ENCODE measurements at places on chromosomes 13 and 19.

- no peak for DNase-seq
These were observed 37.4 kb downstream of the GNG7 start for GRCh38 chr19:2665103-2665502.

- no peak for DNase-seq
These were observed 1.1 kb upstream of the MED26 start for GRCh38 chr19:16628984-16629691.

DNA sequence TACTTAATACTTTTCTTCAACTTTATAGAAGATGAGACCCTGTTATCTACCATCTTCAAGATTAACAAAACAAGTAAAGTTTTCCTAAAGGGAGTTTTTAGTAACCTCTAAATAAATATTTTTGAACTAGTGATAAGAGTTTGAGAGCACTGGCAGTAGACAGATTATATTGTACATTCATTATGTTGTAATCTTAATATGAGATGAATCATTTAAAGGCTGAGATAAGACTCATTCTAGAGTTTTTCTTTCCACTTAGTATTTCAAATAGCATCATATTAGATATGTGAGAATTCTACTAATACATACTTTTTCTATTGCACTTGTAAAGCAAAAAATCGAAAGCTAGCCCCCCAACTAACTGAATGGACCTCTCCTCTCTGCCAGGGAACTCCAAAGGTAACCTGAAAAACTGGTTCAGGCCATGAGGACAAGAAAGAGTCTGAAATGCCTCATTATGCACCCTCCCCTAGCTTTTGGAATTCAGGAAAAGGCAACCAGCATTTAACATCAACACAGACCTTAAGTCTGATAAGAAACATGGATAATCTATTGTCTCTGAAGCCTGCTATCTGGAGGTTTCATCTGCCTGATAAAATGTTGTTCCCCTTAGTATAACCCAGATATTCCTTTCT is 875.4 kb upstream of the SLC10A2 start:
- no peak for DNase-seq

DNA sequence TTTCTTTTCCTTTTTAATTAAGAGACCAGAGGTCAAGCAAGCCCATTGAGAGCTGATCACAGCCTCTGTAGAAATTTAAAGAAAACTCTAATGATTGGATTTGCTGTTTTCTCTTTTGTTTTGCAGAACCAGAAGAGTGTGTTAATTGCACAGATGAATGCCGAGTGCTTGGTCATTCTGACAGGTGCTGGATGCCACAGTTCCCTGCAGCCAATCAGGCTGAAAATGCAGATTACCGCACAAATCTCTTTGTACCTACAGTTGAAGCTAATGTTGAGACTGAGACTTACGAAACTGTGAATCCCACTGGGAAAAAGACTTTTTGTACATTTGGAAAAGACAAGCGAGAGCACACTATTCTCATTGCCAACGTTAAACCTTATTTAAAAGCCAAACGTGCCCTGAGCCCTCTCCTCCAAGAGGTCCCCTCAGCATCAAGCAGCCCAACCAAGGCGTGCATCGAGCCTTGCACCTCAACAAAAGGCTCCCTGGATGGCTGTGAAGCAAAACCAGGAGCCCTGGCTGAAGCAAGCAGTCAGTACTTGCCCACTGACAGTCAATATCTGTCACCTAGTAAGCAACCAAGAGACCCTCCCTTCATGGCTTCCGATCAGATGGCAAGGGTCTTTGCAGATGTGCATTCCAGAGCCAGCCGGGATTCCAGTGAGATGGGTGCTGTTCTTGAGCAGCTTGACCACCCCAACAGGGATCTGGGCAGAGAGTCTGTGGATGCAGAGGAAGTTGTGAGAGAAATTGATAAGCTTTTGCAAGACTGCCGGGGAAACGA is 93.1 kb downstream of the PCDH17 start:
- DNase-seq: no peak

- no peak for DNase-seq
These were observed 5.7 kb upstream of the MRPS31 start for GRCh38 chr13:40776681-40777165.

GRCh38 chr13:101915755-101916107 is 463.3 kb downstream of the ITGBL1 start:
- DNase-seq: no peak

DNA sequence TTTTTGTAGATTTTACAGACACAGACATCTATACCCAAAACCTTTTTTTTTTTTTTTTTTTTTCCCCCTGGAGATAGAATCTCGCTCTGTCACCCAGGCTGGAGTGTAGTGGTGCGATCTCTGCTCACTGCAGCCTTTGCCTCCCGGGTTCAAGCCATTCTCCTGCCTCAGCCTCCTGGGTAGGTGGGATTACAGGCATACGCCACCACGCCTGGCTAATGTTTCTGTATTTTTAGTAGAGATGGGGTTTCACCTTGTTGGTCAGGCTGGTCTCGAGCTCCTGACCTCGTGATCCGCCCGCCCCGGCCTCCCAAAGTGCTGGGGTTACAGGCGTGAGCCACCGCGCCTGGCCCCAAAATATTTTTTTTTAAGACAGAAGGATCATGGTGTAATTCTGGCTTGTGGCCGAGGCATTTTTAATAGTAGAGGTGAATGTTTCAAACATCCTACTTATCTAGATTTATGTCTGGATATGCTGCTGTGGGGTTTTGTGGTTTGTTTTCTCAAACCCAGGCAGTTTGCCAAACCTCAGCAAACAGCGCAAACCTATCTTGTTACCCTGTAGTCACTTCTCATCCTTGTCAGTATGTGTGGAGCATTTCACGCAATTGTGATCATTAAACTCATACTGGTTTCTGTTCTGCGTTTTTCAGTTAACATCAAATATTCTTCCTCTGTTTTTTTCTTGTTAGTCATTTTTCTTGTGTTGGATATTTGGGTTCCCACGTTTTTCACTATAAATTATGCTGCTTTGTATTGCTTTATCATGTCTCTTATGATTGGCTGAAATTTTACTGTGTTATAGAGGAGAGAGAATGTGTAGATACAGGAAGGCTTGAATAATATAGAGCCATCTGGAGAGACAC is 36.2 kb upstream of the GARRE1 start:
- peak; percentile 96 for DNase-seq

DNA sequence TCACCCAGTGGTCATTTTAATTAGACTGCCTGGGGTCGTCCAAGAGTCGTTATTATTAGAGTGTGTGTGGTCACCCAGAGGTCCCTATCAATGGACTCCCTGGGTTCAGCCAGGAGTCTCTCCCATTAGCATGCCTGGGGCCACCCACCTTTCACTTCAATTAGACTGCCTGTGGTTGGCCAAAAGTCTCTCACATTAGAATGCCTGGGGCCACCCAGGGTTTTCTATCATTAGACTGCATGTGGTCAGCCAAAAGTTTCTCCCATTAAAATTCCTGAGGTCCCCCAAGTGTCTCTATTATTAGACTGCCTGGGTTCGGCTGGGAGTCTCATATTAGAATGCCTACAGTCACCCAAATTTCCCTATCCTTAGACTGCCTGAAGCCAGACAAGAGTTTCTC is 1472.6 kb downstream of the UQCRFS1 start:
- DNase-seq: no peak

- peak; percentile 17 for DNase-seq
These were observed 939.0 kb upstream of the SLITRK1 start for GRCh38 chr13:84821261-84821660.

- no peak for DNase-seq
These were observed 31.2 kb downstream of the CEBPG start for GRCh38 chr19:33404506-33405253.

DNA sequence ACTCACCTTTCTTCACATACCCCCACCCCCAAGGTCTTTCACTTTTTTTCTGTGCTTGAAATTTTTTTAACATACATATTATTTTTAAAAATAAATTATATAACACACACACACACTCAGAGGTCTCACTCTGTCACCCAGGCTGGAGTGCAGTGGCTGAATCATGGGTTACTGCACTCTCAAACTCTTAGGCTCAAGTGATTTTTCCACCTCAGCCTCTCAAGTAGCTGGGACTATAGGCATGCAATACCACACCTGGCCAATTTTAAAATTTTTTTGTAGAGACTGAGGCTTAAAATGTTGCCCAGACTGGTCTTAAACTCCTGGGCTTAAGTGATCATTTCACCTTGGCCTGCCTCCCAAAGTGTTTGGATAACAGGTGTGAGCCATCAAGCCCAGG is 32.9 kb upstream of the ZNF429 start:
- DNase-seq: no peak

DNA sequence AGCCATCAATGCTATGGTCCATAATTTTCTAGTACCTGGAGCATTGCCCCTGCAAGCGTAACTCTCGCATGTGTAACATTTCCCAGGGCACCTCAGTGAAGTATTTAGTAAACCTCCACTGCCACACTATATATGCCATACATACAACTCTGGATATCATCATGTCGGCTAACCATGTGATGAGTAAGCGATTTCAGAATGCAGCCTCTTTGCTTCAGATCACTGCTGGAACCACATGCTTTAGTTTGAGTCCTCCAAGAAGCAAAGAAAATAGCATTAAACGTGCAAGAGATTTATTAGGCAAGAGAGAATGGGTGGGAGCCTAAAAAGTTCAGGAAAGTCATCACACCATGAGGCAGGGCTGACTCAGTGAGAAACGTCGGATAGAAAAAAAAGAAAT is 635.6 kb upstream of the SLITRK5 start:
- DNase-seq: no peak

DNA sequence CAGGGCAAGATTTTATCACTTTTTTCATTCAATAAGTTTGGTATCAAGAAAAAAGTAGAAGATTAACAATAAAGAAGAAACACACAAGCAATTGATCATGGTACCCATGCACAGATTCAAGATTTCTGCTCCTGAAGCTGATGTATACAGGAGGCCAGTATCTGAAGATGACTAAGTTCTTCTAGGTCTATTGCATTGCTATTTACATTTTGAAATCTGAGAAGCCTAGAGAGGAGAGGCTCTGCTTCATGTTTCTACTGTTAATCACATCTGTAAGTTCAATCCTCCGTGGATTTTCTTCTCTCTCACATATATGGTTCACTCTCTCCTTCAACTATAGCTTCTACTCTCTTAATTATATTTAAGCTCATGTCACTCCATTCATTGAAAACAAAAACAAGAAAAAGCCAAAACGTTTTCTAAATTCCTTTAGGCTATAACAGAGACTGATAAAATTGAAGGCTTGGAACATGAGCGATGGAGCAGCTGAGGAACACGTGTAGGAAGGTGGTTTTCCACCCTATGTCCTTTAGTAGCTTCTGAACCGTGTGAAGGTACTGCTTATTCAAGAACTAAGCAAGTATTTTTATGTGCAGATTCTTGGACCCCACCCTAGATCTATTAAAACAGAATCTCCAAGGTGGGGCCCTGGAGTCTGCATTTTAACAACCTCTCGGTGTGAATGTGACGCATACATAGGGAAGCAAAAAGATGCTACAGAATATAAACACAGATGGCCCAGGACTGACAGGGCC is 198.2 kb downstream of the EFNB2 start:
- no peak for DNase-seq

- no peak for DNase-seq
These were observed 63.7 kb upstream of the IPO5 start for GRCh38 chr13:97889803-97890202.

GRCh38 chr19:38062959-38063761 is 156.2 kb downstream of the SIPA1L3 start:
- DNase-seq: no peak

- DNase-seq: no peak
These were observed 1424.1 kb downstream of the SLITRK1 start for GRCh38 chr13:82458169-82458568.

- DNase-seq: no peak
These were observed 2.2 kb downstream of the UPF3A start for GRCh38 chr13:114283576-114283975.

DNA sequence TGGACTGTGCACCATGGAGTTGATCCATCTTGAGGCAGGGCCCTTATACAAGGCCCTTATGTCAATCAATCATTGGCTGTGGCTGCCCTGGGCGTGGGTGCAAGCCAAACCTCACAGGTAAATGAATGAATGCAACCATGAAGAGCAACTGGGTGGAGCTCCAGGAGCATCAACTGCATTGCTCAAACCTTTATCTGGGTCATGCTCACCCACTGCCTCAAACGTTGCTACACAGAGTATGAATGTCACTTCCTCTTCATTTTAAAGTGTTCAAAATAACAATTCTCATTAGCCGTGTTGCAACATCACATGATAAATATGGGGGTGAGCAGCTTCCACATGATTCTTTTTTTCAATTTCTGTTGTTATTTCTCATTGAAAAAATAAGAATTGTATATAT is 6.4 kb upstream of the ZNF333 start:
- no peak for DNase-seq

DNA sequence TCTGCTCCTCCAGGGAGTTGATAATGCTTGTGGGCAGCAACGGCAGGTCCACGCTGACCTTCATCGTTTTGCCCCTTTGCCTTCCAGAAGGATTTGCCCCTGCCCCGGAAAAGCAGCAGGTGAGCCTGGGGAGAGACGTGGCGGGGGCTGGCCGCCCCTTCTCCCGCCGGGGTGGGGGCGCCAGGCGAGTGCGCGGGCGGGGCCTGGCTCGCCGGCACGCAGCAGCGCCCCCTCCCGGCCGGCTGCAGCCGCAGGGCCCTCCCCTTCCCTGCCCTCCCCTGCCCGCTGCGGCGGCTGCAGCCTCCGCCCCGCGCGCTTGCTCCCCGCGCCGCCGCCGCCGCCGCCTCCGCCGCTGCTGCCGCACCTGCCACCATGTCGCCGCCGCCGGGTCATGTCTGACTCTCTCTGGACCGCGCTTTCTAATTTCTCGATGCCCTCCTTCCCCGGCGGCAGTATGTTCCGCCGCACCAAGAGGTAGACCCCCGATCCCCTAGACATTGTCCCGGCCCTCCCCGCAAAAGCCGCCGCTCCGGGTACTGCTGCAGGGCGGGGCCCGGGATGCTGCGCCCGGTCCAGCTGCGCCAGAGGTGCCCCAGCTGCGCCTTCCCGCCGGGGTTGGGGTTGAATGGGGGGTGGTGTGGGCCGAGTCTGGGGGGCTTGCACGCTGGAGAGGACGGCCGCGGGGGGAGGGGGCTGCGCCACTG is at the start of gene MAST1:
Gene MAST1, plus strand, starts transcription at position 334 of the 704 bp plus-strand sequence. Its CDS starts 58 bp downstream, at position 392.
- no peak for DNase-seq

DNA sequence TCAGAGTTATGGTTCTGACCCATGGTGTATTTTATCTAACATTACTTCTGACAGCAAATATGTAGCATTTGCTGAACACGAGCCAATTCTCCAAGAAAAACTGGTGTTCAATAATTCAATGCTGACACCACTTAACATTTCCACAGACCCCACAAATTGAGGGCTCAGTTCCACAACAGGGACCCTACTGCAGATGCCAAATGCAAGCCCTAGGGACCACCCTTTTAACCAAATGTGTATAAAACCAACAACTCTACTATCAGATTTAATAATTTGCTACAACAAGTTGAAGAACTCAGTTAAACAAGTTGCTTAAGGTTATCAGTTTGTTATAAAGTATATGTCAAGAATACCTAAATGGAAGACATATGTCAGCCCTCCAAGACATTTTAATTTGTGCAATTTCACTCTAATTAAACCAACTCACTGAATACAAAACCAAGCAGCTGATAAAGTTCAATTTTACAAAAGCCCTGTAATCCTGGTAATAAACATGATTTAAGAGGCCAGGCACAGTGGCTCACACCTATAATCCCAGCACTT is 6.7 kb downstream of the ZNF44 start:
- DNase-seq: no peak

- DNase-seq: no peak
These were observed 9.7 kb downstream of the PALM start for GRCh38 chr19:718251-718951.

- no peak for DNase-seq
These were observed 6.6 kb upstream of the CEACAM16 start for GRCh38 chr19:44692379-44692721.

GRCh38 chr13:52969373-52969772 is 59.2 kb upstream of the OLFM4 start:
- DNase-seq: no peak
